Thoracic aorta (tissue), 2 donors: ENCODE measurements at places on chromosomes 1 and 21.

- no peaks in the 10 kb centered on the region for H3K27me3 ChIP-seq
- peak overlapping the region; percentile 5 for H3K27ac ChIP-seq
- no peak overlapping the region for H3K4me3 ChIP-seq
- H3K4me1 ChIP-seq: peaks cover 40% of the 10 kb centered on the region
- no peaks in the 10 kb centered on the region for H3K36me3 ChIP-seq
- DNase-seq: no peak
Measured at GRCh38 chr1:40712997-40713396, 21.5 kb downstream of the NFYC start.

GRCh38 chr1:81708250-81708649, 92.5 kb upstream of the ADGRL2 start:
- DNase-seq: no peak
- H3K4me3 ChIP-seq: no peak overlapping the region
- no peaks in the 10 kb centered on the region for H3K4me1 ChIP-seq

GRCh38 chr1:218357211-218357892, 12.2 kb downstream of the TGFB2 start:
- DNase-seq: no peak
- peak overlapping the region; percentile 53 for H3K4me3 ChIP-seq
- H3K4me1 ChIP-seq: peaks cover 40% of the 10 kb centered on the region
- H3K27me3 ChIP-seq: no peaks in the 10 kb centered on the region

DNA sequence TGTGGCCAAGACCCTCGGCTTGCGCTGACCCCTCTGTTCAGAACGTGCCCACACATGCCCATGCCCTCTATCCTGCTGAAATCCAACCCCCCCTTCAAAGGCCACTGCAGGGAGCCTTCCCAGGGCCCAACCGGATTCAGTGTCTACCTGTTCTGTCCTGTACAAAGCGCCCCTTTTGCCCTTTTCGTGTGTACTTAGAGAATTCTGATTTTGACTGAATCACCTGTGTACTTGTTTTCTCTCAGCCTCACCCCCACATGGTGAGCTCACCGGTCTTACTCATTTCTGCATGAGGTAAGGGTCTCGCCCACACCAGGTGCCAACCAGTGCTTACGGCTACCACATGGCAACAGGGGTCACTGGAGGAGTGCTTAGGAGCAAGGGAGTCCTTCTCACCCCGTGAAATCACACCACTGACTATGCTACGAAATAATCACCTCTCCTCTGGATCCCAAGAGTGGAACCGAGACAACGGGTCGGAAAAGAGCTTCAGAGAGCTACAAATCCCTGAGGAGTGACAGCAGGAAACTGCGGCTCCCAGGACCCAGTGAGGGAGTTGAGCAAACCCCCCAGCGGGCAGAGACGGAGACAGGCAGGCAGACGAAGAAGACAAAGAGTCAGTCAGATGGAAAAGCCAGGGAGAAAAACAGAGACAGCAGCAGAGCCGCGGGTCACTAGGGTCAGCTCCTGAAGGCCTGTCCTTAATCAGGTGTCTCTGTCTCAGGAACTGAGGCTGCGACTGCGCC, 2.1 kb upstream of the S100A2 start:
- H3K27ac ChIP-seq: peak overlapping the region; percentile 76
- peaks cover 29% of the 10 kb centered on the region for H3K4me1 ChIP-seq
- peak overlapping the region; percentile 63 for H3K4me3 ChIP-seq
- H3K27me3 ChIP-seq: no peaks in the 10 kb centered on the region
- no peak for DNase-seq

DNA sequence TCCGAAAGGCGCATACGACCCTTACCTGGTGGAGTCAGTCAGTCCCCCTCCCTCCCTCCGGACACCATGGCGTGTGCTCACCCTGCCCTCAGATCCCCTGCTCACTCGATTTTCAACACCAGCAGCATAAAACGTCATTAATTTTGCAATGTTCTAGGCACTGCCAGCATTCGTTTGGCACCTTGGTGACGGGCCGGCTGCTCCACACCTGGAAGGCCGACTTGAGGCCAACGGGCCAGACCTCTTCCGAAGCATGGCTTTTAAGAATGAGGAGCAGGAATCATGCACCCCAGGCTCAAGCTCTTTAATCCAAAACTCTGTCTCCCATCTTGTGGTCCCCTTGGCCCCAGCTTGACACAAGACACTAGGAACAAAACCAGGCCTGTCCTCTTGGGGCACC, 33.1 kb downstream of the NPHP4 start:
- H3K27me3 ChIP-seq: no peaks in the 10 kb centered on the region
- H3K4me1 ChIP-seq: no peaks in the 10 kb centered on the region
- peaks cover 5% of the 10 kb centered on the region for H3K36me3 ChIP-seq
- no peak overlapping the region for H3K4me3 ChIP-seq
- no peak overlapping the region for H3K27ac ChIP-seq

- H3K4me1 ChIP-seq: peaks cover 19% of the 10 kb centered on the region
- no peak for DNase-seq
- no peak overlapping the region for H3K4me3 ChIP-seq
- H3K36me3 ChIP-seq: no peaks in the 10 kb centered on the region
Measured at GRCh38 chr1:27372022-27372807, 2.4 kb downstream of the FCN3 start.

DNA sequence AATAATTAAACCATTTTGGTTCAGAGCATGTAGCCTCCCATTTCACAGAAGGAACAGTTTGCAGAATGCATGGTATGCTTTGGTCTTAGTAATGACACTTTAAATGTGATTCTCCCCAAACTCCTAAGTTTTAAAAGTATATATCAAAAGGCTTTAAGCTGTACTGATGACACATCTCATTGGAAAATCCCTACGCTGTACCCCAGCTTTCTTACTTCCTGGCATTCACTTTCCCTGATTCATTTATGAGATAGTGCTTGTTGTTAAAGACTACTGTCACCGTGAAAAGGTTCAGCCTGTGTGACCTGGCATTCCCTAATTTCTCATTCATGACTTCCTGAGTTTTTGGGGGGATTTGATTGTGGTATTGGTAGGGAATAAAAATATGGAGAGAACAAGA, 53.4 kb downstream of the MPZL1 start:
- H3K27ac ChIP-seq: no peak overlapping the region
- no peaks in the 10 kb centered on the region for H3K27me3 ChIP-seq
- no peak for DNase-seq

- DNase-seq: no peak
- no peaks in the 10 kb centered on the region for H3K27me3 ChIP-seq
- H3K4me1 ChIP-seq: no peaks in the 10 kb centered on the region
- no peaks in the 10 kb centered on the region for H3K36me3 ChIP-seq
- H3K4me3 ChIP-seq: no peak overlapping the region
Measured at GRCh38 chr1:66214901-66215300, 319.1 kb upstream of the SGIP1 start.

DNA sequence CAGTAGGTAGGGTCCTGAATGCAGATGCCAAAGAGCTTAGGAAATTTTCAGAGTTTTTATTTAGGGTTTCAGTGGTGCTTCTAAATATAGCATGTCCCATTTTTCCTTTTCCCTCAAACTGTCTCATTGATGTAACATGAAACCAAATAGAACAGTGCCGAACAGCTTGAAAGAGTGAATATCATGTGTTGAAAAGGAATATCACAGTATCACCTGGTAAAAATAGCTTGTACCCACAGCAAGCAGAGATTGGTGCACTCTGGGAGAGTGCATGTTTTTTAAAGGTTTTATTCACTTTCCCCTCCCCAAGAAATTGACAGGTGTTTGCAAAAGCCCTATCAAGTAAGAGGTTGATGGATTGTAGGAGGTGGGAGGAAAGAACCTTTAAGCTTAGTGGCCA, 41.9 kb upstream of the ELAVL4 start:
- no peak overlapping the region for H3K27ac ChIP-seq
- no peaks in the 10 kb centered on the region for H3K4me1 ChIP-seq
- DNase-seq: no peak

DNA sequence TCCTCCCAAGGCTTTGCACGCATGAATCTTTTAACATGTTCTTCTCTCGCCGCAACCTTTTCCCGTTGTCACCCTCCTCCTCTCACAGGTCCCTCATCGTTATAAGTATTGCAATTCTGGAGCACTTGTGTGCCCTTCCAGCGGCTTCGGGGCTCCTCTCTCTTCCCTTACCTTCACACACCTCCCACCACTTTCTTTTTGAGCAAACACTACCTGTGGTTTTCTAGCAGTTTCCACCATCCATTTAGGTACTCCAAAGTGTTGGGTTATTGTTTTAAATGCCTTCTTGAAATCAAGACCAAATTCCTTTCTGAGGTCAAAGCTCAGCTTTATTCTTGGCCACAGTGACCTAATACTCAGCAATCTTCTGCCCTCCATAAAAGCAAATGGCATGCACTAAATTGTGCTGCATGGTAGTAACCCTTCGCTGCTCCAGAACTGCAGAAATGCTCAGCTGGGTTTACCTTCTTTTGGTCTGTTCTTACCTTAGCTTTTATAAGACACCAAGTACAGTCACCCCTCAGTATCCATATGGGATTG, 472.4 kb downstream of the SETD4 start:
- no peak overlapping the region for H3K27ac ChIP-seq
- no peaks in the 10 kb centered on the region for H3K27me3 ChIP-seq
- no peak for DNase-seq
- no peaks in the 10 kb centered on the region for H3K36me3 ChIP-seq
- no peak overlapping the region for H3K4me3 ChIP-seq
- no peaks in the 10 kb centered on the region for H3K4me1 ChIP-seq

GRCh38 chr21:21463456-21463855, 465.2 kb downstream of the NCAM2 start:
- H3K4me1 ChIP-seq: no peaks in the 10 kb centered on the region
- H3K27me3 ChIP-seq: no peaks in the 10 kb centered on the region
- no peak overlapping the region for H3K4me3 ChIP-seq
- H3K36me3 ChIP-seq: no peaks in the 10 kb centered on the region
- no peak overlapping the region for H3K27ac ChIP-seq

DNA sequence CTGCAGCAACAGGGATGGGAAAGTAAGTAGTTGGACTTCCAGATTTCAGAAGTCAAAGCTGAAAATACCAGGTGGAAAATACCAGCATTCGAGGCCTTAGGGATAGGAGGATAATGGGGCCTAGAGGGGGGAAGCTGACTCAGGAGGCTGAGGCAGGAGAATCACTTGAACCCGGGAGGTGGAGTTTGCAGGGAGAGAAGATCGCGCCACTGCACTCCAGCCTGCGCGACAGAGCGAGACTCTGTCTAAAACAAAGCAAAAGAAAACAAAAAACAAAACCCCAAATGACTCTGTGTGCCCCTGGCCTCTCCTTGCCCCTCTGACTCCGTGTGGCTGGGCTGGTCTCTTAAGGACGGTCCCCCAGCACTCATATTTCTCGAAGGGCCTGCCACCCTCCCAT, 3.4 kb downstream of the SH2D2A start:
- no peak for DNase-seq
- H3K36me3 ChIP-seq: no peaks in the 10 kb centered on the region
- no peaks in the 10 kb centered on the region for H3K27me3 ChIP-seq
- no peak overlapping the region for H3K27ac ChIP-seq
- H3K4me1 ChIP-seq: peaks cover 8% of the 10 kb centered on the region
- H3K4me3 ChIP-seq: peak overlapping the region; percentile 77

DNA sequence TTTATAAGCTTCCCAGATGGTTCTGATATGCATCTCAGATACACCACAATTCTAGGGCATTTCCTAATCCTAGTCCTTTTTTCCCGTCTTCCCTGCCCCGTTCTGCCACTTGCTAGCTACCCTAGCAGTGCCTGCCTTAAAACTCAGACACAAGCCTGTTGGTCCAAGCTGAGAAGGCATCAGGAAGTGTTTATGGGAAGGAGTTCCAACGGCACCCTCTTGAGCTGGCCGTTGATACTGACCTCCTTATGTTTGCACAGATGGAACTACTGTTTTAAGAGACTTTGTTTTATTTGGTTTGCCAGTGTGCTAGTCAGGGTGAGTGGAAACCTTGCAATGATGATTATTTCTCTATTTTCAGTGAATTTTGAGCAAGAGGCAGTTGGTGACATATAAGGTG, 67.2 kb downstream of the UCK2 start:
- no peak overlapping the region for H3K4me3 ChIP-seq
- peaks cover 24% of the 10 kb centered on the region for H3K4me1 ChIP-seq
- H3K36me3 ChIP-seq: peaks cover 7% of the 10 kb centered on the region
- no peak for DNase-seq
- H3K27ac ChIP-seq: no peak overlapping the region

GRCh38 chr1:246001142-246001836, 505.8 kb downstream of the SMYD3 start:
- no peaks in the 10 kb centered on the region for H3K27me3 ChIP-seq
